T-helper 2 cell (primary cell): ENCODE measurements at places on chromosomes 1 and 21.

DNA sequence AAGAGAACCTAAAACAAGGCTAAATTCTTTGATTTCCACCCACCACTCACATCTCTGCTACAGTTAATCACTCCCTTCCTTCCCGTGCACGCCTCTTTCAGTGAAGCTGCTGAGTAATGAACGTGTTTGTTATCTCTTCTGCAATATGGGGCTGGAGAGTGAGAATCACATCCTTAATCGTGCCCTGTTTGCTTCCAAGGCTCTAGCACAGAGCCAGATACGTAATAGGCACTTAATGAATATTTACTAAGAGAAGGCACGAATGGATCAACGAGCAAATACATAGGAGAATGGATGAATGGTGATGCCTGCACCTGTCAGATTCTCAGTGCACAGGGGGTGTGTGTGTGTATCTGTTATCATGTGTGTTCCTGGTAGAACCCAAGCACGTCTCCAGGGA, 22.1 kb upstream of the FAM43B start:
- no peak for DNase-seq

GRCh38 chr1:238826891-238827290, 559.5 kb upstream of the CHRM3 start:
- no peak for DNase-seq

DNA sequence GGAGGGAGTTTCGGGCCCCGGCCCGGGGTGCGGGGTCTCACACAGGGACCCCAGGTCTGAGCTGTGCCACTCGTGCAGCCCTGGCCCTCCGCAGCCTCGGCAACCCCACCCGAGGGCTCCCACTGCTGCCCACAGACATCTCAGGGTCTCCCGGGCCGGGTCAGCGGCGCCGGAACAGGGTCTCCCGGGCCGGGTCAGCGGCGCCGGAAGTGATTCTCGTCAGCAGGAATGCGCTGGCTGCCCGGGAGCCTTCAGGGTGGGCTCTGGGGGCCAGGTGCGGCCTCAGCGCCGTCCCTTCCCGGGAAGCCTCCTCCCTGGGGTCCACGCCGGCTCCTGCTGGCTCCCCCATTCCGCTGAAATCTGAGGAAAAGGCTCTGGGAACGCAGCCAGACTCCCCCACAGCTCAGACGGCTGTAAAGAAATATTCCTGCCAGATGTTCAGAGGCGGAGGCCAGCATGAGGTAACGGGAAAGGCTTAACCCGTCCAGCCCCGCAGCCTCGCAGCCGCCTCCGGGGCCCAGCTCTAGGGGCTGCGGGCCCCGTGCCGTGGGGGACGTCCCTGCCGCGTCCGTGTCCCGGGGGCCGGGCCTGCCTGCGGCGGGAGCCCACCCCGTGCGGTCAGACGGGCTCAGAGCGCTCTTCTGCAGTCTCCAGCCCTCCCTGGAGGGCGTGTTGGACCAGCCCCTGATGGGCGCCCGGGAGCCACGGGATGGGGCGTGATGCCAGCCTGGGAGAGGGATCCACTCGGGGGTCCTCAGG, 8.7 kb upstream of the COL6A1 start:
- no peak for DNase-seq

DNA sequence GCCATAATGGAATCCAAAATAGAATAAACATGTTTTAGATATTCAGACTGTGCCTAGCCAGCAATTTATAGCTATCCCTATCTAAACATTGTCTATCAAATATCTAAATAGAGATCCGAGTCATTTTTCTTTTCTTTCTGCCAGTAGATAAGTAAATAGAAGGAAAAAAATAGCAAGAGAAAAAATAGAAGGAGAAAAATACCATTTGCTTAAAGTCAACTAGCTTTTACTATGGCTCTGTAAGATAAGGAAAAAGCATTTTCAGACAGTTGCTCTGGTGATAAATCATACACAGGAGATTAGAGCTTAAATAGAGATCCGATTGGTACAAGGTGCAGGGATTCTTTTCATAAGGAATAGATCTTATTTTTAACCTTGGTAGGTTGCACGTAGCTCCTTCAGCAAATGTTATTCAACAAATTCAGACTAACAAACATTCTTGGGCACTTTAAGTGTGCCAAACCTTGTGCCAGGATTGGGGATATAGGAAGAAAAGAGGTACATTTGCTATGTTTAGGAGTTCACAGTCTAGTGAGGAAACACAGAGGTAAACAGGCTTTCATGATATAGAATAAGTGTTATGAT, 70.1 kb upstream of the CCDC190 start:
- no peak for DNase-seq

DNA sequence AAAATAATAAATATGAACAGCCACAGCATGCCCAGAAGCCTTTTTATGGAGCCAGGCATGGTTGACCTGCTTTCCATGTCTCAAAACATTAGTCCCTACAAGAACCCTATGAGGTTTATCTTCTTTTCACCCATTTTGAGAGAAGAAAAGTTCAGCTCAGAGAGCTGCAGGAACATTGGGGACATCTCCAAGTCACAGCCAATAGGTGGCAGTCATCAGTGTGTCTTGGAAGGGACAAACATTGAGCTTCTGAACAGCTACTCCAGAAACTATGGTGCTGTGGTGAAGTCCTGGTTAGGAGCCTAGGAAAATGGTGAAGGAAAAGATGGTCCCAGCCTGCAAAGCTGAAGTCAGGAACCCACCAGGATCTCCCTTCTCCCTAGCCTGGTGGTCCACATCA, 73.6 kb downstream of the JMJD4 start:
- DNase-seq: no peak

- no peak for DNase-seq
Observed at GRCh38 chr1:116337398-116337797, 35.6 kb upstream of the ATP1A1 start.

- no peak for DNase-seq
Observed at GRCh38 chr1:61724506-61724812, 482 bp downstream of the TM2D1 start.

GRCh38 chr1:108049178-108049819, 84.3 kb upstream of the VAV3 start:
- DNase-seq: no peak

DNA sequence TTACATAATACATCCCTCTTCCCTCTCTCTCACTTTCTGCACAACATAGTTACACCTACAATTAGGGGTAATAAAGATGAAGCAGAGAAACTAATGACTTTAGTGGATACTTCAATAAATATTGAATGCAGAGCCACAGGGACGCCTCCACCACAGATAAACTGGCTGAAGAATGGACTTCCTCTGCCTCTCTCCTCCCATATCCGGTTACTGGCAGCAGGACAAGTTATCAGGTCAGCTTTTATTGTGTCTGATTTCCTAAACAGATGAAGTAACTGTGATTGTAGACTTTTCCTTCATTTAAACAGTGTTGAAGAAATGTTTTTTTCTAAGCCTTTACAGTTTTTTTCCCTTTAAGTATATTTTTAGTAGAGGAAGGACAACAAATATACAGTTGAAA, 281.6 kb downstream of the TPR start:
- no peak for DNase-seq

DNA sequence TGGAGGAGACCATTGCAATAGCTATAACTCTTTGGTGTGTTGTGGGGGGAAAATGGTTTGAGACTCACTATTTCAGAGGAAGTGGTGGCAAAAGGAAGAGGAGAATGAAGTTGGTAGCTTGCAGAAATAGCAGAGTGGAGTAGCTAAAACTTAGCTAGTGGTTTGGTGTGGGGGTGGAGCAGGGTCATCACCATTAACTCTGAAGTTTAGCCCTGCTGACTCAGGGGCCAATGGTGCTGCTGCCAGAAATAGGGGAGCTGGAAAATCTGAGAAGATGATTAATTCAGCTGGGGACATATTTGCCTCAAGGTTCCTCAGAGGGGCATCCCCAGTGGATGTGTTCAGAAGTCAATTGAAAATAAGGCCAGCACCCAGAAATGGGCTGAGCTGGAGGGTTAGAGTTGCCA, 65.4 kb downstream of the RUNX1 start:
- DNase-seq: peak; percentile 40

DNA sequence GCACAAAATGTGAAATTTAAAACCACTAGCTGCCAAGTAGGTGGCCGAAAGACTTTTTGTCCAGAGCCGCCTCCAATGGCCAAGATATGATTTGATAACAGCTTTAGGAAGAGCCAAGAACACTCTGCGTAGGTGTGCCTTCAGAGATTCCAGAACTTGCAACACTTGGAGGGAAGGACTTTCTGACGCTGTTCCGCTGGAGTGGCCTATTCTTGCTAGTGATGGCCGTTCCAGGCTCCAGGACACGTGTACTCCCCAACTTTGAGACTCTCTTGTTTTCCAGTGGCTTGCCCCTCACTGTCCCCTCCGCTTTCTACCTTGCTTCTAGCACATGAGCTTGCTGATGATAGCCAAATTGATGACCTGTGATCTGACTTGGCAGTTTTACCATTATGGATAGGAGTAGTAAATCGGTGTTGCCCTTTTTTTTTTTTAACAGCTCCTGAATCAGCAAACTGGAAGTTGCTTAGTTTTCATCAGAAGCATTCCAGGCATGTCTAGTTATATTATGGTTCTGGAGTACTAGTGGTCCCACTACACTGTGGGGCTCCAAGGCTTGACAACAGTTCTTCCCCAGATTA, 1.0 kb downstream of the PRDX6 start:
- no peak for DNase-seq

DNA sequence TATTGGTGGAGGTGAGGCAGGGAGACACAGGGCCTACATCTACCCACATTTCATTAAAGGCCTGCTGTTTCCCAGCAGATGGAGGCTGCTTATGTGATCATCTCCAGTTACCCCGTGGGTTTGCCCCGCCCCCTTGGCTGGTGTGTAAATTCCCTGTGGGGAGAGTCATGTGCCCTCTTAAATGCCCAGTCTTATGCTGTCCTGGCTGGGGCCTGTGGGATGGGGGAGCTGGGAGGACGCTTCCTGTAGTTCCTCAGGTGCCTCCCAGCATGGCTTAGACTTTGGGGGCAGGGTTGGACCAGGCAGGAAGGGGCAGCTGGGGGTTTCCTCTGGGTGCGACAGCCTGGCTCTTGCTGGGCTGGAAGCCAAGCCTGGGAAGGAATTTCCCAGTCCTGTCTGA, 15.5 kb upstream of the CITED4 start:
- no peak for DNase-seq

- peak; percentile 47 for DNase-seq
Observed at GRCh38 chr1:111747282-111747734, 8.1 kb upstream of the INKA2 start.

GRCh38 chr1:7257225-7257624, 472.0 kb downstream of the CAMTA1 start:
- DNase-seq: no peak

GRCh38 chr1:203128716-203129500, 1.4 kb downstream of the ADORA1 start:
- DNase-seq: no peak

DNA sequence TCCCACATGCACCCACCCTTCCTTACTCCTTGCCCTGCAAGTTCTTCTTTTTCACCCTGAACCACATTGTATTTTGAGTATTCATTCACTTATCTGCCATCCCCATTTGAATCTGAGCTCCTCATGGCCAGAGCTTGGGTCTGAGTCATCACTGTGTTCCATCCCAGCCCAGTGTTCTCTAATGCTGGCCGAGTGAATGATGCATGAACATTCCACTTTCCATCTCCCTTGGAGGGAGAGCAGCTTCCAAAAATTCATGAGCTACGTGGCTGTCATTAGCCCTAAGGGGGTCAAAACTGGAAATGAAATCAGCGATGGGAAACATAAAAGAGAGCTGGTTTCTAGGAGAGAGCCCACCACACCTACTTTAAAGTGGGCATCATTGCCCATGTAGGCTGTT, 187.0 kb upstream of the USP24 start:
- DNase-seq: no peak

DNA sequence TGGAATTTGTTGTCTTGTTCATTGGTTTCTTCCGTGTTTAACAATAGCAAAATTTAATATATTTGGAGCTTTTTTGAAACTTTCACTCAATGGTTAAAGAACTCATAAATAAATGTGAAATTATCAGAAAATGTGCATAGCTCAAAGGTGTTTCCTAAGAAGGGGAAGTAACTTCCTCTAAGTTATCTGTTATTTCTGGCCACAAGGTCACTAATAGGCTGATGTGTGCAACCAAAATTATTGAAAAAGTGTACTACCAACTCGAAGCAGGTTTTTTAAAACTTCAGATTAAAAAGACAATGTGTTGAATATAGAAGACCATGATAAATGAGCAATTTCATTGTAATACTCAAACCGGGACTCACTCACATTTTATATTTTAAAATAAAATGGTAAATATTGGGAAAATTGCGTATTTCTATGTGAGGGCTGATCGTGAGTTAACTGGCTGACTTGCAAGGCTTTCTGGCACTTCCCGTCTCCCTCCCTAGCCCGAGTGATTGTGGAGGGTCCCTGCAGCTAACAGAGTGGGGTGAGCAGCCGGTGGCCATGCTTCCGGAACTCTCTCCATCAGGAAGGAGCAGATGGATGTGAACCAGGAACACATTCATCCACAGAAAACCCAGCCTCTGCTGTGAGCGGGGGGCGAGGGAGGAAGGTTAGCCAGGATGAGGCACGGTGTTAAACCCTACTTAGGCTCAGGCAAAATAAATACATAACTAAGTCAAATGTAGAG, 96.9 kb downstream of the ERG start:
- DNase-seq: no peak

- peak; percentile 29 for DNase-seq
Observed at GRCh38 chr1:93770640-93771039, 89.0 kb upstream of the BCAR3 start.

DNA sequence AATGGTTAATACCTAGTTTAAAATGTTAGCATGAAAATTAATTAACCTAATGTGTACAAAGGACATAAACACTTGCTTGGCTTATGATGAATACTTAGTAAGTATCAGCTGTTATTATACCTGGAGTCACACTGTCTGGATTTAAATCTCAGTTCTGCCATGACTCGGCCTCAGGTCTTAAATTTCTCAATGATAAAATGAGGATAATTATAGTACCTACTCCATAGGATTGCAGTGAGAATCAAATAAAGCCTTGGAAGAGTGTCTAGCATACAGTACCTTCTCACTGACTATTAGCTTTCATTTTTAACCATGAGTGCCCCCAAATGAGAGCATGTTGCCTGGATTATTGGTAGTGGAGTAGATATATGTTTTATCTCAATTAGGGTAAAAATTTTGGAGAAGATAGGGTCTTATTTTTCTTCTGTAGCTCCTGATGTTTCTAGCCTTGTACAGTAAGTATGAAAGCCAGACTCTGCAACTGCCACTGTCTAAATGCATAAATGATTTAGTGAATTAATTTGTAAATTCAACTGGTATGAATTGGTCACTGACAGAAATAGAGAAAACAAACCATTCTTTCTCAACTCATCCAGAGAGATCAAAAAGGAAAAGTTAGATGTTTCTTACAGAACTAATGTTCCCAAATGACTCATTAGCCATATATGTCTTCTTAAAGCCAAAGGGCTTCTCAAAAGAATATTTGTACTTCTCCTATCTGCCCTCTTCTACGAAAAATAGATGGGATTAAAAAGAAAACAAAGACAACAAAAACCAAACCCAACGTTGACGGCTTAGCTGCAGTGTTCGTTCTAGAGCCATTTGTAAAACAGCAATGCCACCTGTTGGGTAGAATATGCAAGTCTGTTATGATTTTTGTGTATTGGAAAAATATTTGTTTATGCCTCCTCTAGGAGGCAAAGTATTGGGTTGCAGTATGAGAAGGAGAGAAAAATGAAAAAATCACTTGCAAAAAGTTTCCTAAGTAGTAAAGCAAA, 53.8 kb upstream of the MROH9 start:
- DNase-seq: no peak
